Nucleus accumbens (tissue), 56 donors: ENCODE measurements at places on chromosomes 1 and 21.

DNA sequence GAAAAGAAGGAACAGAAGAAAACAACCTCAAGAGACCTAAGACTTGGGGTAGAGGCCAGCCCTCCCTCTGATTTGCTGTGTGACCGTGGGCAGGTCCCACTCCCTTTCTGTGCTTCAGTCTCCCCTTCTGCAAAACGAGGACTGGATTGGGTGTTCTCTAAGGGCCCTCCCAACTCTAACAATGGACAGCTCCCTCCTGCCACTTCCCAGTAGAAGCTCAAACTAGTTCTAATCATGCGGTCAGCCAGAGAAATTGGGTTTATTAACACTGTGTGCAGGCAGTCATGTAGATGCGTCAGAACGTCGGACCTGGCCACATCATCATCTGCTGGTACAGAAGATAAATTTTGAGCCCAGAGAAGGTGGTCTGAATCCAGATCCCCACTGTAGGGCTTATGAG, 1.6 kb upstream of the PADI4 start:
- no peak for DNase-seq

DNA sequence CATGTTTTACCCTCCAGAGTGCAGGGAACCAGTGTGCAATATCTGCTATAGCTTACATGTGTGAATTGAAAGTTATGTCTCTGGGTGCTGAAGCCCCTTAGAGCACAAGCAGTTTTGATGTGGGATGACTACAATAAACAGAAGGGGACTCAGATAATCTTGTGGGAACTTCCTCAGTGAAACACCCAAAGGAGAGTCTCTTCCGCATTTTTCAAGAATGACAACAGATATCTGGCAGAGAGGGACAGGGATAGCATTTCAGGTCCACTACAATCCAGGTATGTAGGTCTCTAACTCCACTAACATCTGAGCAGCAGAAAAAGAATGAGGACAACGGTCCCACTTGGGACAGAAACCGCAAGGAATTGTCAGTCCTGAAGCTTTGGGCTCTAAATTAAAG, 67.6 kb upstream of the PDE4B start:
- DNase-seq, result no peak

DNA sequence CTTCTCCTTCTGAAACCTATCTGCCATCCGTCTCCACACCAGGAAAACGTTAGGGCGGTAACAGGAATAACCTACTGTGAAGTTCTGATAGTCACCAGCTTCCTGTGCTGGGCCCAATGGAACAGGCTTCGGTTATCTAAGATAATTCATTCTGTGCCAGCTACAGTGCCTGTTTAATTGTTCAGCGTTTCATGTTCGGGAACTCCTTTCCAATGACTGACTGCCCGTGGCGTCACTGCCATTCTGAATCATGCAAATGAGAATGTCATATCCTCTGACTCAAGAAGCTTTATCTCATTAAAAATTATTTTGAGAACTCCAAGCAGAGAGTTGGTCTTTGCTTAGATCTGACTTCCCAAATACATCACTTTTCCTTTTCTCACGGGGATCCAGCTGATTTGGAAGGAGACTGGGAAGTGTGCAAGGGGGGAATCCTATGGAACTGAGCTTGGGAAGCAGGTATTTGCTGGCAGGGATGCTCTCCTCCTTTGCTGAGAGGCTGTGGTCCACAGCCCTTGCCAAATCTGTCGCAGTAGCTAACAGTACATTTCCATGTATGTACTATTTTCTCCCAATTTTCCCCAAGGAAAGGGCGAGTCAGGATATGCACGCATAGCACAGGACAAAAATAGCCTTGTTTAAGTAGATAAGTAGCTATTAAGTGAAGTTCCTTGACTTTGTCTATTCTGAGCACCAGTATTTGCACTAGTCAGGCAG, 358.7 kb downstream of the LTN1 start:
- DNase-seq, result no peak

DNA sequence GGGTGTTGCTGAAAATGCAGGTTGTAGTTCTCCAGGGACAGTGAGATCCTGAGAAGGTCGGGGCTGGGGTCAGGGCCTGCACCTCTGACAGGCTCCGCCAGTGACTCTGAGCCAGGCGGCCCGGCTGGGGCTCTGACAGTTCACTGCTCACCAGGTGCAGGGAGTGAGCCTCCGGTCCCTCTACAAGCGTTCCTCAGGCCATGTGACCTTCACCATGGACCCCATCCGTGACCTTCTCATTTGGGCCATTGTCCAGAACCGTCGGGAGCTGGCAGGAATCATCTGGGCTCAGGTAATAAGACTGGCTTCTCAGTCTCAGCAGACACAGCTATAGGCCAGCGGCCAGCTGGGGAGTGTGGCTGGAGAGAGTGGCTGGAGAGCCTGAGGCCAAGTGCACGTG, 41.8 kb downstream of the TRPM2 start:
- no peak for DNase-seq

GRCh38 chr1:205030896-205031295, 12.1 kb upstream of the CNTN2 start:
- DNase-seq, result no peak

- DNase-seq, result no peak
Observed at GRCh38 chr1:201205036-201205435, 14.4 kb downstream of the IGFN1 start.
